Suppressor macrophage (primary cell): ENCODE measurements at places on chromosomes 2 and 18.

GRCh38 chr2:171745141-171745540 is 57.9 kb downstream of the DYNC1I2 start:
- DNase-seq: no peak

- peak; percentile 71 for DNase-seq
These were observed 35.2 kb upstream of the NAPG start for GRCh38 chr18:10490401-10491165.

DNA sequence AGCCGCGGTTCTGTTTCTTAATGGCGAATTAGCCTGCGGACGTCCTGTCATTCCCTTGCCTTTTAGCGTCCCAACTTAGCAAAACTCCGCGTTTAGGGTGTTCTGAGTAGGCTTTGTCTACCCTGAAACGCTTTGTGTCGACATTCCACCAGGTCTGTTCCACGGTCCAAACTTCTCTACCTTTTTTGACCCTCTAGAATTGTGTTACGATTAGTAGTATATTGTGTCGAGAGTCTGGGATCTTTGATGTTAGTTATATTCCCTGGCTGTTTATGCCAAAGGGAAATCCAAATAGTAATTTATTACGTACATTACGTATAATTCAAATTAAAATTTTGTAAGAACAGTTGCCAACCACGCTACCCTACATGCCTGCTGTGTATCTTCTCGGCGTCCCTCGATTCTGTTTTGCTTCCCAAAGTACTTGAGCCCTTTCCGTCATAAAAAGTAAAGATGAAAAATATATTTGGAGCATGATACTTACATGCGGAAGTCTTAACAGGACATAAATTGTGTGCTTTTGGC is 495 bp upstream of the TTC32 start:
- DNase-seq: peak; percentile 35

DNA sequence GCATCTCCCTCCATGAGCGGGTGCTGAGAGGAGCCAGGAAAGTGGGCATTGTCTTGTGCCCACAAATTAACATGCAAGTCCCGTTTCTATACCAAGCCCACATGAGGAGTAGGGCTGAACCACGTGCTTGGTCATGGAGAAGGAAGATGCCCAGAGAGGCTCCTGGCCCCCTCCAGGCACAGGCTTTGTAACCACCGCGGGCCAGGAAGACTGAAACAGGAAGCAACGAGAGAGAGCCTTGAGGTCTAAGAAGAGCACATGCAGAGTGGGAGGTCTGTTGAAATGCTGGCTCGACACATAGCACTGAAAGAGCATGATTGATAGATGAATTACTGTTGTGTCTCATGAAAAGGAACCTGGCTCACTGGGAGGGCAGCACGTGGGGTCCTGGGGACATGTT is 36.3 kb downstream of the VWA3B start:
- DNase-seq: peak; percentile 87

GRCh38 chr18:45538444-45538843 is 76.8 kb upstream of the SLC14A2 start:
- DNase-seq: peak; percentile 13

GRCh38 chr2:174603280-174603679 is 5.7 kb upstream of the WIPF1 start:
- peak; percentile 79 for DNase-seq

DNA sequence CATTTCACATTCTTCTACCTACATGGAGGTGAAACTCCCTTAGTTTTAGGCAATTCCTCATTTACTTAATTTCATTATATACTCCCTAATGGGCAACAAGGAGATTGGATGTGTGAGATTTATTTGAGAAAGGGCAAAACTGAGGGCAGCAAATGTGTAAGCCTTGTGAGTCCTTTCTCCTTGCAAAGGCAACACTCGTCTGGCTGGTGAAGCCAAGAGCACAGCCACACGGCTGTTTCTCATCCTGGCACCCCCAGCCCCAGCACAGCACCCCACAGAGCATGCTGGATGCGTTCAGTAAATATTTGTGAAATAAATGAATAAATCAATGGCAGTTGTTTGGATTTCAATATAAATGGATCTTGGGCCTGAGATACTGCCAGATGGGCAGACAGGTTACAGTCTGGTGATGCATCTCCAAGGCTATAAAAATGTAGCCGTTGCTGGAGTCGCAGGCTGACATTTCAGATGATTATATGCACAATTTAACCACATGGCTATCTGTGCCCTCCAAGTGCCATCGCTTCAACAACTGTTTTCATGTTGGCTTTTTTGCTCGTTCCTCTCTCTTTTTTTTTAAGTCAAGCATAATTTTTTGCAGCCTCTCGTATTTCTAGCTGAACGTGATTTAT is 154.1 kb upstream of the REV1 start:
- no peak for DNase-seq

GRCh38 chr18:63562284-63562683 is 20.1 kb downstream of the SERPINB12 start:
- peak; percentile 16 for DNase-seq

- DNase-seq: no peak
These were observed 754.0 kb upstream of the SOX11 start for GRCh38 chr2:4938206-4938605.

GRCh38 chr2:20656561-20656960 is 5.7 kb upstream of the HS1BP3 start:
- DNase-seq: no peak

DNA sequence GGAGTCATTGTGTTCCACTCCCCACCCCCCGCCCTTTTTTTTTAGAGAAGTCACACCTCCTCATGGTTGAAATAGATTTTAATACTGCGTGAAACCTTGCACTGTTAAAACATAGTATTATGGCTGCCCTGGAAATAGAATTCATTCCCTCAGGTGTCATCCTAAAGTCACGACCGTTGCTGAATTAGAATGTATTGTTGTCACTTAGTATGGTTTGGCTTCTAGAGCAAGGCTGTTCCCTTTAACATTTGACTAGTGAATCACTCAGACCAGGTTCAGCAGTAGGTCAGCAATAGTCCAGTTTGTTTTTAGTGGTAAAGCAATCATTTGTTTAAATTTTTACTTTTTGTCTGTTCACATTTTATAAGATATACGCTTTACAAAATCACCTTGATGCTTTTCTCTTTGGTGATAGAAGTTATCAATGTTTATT is 1.2 kb downstream of the BABAM2 start:
- peak; percentile 11 for DNase-seq

- DNase-seq: no peak
These were observed 8.3 kb downstream of the ALPP start for GRCh38 chr2:232386740-232387450.

DNA sequence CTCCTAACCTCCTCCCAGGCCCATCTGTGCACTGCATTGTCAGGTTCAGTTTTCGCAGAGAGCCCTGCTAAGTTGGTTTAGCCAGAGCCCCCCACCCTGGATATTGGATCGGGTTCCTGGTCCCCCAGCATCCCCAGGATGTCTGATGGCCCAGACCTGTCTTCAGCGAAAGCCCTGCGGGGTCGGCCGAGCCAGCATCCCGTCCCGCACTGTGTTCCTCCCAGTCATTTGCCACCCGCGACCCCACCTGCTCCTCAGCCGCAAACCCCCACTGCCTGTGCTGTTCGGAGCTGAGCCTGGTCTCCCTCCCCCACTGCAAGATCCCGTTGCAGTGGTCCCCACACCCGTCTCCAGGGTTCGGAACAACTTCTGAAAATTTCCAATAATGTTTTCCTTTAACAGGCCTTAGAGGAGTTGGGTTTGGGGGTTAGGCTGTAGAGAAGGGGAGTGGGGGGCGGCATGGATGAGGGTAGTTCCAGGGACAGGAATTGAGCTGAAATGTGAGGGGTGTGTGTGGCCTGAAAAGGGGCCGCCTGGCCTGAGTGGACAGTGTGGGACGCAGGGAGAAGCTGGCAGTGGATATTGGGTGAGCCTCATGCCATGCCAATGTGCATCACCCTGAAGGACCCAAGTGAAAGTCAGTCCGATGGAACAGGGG is 1.6 kb upstream of the COPS9 start:
- no peak for DNase-seq

GRCh38 chr2:9867881-9868280 is 24.6 kb downstream of the TAF1B start:
- no peak for DNase-seq

- DNase-seq: no peak
These were observed 134.2 kb upstream of the HS6ST1 start for GRCh38 chr2:128452536-128453530.

DNA sequence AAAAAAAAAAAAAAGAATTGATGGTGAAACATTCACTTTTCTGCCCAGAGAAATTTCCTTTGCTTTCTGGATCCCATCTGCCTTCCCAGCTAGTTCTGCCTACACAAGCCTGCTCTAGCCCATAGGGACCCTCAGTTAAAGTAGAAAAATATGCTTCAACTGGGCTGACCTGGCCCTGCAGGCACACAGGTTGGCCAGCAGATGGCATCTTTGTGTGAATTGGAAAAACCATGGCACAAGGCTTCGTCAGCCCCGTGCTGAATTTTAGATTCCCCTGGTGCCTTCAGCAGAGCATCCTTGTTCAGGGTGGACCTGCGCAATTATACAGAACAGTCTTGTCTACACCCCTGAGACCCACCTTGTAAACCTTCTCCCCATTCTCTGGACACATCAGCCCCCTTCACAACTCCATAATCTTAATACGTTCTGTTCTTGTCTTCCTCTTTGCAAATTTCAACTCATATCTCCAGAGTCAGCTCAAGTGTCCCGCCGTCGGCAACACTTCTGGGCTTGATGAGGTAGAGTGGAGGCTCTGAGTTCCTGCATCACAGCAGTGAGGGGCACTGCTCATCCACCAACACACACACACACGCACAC is 114.5 kb downstream of the INSIG2 start:
- peak; percentile 63 for DNase-seq

DNA sequence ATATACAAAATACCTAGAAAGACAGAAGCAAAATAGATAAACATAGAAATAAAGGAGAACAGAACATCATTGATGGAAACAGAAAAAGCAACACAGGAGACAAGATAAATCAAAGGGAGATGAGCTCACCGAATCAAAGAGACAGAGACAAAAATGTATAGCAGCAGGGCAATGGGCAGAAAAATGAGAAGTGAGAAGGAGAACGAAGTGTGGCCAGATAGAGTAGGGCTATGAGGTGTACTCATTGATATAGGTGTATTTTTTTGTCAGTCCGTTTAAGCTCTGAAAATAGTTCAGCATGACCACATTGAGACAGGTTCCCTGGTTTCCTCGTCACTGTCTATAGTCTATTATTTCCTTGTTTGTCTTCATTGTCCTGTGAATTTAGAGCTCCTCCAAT is 55.1 kb downstream of the SP100 start:
- DNase-seq: no peak

DNA sequence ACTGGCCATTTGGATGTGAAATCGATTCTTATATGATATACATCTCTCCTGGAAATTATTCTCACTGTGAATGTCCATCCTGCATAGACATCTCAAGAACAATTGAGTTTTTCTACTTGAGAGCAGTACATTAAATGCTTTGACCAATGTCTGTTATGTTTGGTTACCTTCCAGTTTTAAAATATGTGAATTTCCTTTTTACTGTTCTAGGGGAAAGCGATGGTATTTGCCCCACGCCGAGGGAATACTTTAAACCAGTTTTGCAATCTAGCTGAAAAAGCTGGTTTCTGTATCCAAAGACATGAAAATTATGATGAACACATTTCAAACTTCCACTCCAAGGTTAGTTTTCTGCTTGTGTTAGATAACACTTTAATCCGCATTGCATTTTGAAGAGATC is 175.3 kb upstream of the SIX3 start:
- DNase-seq: no peak

GRCh38 chr2:103464831-103465230 is 703.0 kb downstream of the TMEM182 start:
- DNase-seq: no peak

GRCh38 chr2:128262315-128263253 is 56.1 kb downstream of the HS6ST1 start:
- no peak for DNase-seq

DNA sequence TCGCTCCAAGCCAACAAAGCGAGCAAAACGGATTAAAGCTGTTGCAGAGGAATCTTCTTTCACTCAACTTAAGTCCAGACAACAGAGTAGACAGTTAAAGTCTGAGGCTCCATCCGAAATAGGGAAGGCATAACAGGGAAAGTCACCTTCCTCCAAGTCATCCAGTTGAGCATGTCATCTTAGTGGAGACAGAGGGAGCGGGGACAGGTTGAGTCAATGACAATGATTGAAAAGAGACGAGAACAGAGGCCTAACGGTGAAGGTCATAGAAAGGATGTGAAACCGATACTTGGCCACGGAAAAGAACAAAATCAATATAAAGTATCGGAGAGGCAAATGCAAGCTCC is 455 bp downstream of the C18orf32 start:
- DNase-seq: no peak

DNA sequence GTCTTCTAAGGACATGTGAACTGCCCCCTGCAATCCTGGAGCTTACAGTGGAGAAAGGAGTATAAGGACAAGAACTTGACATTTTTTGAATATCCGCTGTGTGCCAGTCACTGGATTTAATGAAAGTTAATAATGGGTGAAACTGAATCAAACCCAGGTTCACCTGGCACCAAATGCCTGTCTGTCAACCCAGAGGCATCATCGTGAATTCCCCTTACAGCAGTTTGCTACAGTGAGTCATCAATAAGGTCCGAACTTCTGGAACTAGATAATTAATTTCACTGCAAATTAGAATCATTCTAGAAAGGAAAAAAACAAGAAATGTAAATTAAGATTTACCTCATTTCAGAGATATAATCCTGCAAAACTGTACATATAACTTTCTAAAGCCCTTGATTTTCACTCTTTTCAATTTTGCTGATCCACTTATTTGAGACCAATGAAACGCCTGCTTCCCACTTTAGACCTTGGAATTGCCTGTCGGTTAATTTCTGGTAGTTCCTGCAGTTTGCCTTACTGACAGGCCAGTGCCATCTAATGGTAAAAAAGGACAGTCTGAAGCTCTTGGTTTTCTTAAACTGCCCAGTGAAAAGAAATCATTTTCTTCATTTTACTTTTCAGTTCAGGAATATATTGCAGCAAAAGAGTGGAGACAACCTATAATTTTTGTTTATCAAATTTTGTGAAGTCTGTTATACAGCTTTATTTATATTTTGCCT is 8.2 kb downstream of the DSG2 start:
- peak; percentile 3 for DNase-seq

DNA sequence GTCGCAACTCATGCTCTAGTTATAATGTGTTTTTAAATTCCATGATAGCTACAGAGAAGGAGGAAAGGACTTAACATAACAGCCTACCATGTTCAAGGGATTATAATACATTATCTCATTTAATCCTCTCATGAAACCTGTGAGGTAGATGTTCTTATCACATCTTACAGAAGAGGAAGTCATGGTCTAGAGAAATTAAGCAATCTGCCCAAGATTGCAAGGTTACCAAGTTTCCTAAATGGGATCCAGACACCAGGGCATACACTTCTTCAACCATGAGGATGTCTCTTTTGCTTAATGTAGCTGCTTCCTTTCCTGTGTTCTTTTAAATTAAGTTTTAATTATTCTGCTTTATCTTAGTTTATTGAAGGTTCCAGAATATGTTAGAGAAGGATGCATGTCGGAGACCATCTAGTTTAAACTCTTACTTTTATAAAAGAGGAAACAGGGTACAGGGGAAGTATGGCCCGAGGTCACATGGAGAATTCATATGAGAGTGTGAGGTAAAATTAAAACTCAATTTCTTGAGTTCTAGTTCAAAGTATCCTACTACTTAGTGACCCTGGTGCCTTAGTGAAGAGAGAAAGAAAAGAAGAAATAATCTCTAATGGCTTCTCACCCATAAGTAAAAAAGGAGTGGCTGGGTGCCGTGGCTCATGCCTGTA is 3.6 kb upstream of the IL1A start:
- peak; percentile 74 for DNase-seq
